ENCODE measurements at places on chromosomes 6 and 20. TPM values are rescaled to one million over a fixed set of nuclear protein-coding genes. Genes with fewer than 3 reads are reported as not detected.

The GRM1 gene
- polyA plus RNA-seq: 0.17 TPM

The POFUT1 gene
- polyA plus RNA-seq: 43.1 TPM

The TNFAIP3 gene
- polyA plus RNA-seq: 8.5 TPM

GRCh38 chr6:37029249-37029971 lies 24.0 kb downstream of the FGD2 start:
- DNase-seq: no peak
